NCI-H1694 (cell line): ENCODE measurements at places on chromosomes 5 and 9.

DNA sequence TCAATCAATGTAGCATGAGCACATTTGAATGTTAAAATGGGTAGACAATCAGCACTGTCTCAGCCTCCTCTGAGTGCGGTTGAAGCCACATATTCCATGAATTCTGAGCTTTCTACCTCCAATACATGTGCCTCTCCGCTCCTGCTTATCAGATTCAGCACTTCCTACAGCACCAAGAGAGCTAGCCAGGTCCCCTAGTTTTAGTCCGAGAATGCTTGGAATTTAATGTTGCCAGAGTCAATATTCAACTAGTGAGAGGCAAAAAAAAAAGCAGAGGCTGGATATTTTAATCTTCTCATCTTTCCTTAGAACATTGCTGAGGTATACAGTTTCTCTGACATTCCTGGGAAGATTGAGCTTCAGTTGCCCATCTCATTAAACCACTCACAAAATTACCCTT, 1979.1 kb upstream of the CDH9 start:
- DNase-seq: no peak

DNA sequence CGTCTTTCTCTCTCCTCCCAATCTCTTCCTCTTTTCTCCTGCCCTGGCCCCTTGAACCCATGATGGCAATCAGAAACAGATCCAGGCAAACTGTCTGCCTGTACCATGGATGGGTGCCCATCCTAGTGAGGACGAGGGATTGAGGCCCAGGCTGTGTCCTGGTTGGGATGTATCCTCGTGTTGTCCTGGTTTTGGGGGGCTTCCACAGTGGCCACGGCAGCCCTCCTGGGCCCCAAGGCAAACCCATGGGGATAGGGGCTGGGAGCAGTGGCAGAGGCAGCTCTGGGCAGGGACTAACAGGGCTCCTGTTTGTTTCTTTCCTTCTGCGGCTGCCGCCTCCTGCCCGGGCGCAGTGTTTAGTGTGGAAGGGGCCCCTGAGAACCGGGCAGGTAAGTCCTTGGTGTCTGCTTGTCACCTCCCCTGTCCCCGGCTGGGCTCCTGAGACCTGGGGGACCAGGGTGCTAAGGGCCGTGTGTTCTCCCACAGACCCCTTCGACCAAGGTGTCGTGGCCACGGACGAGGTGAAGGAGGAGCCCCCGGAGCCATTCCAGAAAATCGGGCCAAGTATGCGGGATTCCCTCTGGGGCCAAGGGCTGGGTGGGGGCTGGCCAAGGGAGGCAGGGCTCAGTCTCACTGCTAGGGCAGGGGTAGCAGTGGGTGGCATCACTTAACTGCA, 70.0 kb downstream of the AMBP start:
- DNase-seq: no peak

- no peak for DNase-seq
Measured at GRCh38 chr9:110707419-110707818, 38.8 kb downstream of the MUSK start.

GRCh38 chr5:143610946-143611345, 201.0 kb upstream of the HMHB1 start:
- no peak for DNase-seq

GRCh38 chr9:130095872-130096271, 42.2 kb downstream of the GPR107 start:
- DNase-seq: no peak

DNA sequence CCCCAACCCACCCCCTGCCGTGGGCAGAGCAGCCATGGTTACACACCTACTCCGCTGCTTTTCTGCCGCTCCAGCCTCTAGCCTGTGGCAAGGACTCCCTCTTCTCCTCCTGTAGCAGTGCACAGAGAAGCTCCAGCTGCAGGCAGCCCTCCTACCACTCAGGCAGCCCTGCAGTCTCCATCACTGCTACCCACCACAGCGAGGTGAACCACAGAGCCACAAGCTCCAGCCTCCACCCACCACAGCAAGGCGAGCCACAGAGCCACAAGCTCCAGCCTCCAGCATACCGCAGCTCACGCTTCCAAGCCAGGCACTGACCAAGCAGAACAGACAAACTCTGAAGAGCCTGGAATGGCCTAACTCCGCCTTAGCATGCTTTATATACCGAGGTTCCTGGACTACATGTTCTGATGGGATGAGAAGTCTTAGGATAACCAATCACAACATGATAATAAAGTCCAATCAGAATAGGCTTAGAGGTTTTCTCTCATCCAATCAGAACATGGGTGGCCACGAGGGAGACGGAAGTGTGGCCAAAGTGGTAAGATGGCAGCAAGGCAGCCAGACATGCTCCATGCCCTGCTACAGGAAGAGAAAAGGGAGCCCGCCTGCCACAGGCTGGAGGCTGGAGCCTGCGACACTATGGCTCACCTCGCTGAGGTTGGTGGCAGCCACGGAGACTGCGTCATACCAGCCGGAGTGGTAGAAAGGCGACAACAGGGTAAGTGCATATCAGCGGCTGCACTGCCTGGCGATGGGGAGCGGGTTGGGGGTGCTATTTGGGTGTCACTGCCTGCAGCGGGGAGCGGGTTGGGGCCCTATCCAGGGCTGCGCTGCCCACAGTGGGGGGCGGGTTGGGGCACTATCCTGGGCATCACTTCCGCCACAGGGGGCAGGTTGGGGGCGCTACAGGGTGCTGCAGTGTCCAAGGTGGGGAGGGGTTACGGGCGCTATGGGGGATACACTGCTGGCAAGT, 75.8 kb upstream of the PCAT7 start:
- no peak for DNase-seq

- no peak for DNase-seq
Measured at GRCh38 chr5:756171-756570, 28.4 kb downstream of the ZDHHC11B start.
